ENCODE measurements at places on chromosomes 4 and X.

- no peak for DNase-seq
Measured at GRCh38 chrX:100512471-100512870, 72.3 kb upstream of the TNMD start.

DNA sequence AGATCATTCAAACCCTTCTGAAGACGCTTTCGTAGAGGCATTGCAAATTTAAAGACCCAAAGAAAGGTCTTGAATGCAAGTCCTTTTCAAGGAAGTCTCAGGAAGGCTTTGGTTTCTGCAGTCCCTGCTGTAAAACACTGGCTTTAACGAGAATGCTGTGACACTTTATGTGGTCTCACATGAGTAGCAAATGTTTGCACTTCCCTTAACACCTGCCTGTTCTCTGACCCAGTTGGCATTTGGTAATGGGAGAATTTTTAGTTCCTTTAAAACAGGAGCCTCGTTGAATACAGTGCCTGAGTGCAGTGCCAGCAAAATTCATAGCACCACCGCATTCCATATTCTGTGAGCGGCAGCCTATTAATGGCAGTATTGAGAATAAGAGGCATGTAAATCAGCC lies 330.5 kb upstream of the PRKX start:
- no peak for DNase-seq

- DNase-seq: no peak
Measured at GRCh38 chr4:120977435-120977997, 55.0 kb upstream of the PRDM5 start.

DNA sequence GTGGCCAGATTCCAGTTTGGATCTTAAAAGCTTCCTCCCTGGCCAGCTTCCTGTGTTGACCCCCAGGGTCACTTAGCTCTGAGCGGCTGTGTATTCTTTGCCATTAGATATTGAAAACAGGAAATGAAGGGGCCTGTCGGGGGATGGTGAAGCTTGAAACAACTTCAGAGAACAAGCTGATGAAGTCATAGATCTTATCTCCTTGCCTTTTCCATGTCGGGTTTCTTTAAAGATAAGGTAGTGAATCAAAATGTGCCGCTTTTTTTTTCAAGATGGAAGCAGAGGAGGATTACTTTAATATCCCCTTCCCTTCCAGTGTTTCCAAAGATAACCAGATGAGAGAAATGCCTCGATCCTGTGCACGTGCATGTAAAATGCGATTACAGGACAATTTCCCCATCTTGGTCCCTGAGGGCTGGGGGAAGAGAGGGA lies 508.5 kb downstream of the MID1IP1 start:
- DNase-seq: peak; percentile 22

DNA sequence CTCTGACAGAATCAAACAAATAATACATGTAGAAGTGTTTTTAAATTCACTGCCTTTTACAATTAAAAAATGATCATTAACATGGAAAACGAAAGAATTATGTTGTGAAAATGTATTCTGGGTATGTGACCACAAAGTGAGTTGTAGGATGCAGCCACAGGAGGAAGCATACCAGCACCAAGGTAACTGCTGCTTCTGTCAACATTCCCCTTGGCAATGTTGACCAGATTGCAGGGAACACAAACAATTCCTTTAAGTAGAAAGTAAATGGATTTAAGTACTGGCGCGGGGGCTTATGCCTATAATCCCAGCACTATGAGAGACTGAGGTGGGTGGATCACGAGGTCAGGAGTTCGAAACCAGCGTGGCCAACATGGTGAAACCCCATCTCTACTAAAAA lies 1877.9 kb upstream of the PCDH7 start:
- DNase-seq: no peak

GRCh38 chr4:24973404-24973746 lies 57.4 kb downstream of the LGI2 start:
- no peak for DNase-seq

DNA sequence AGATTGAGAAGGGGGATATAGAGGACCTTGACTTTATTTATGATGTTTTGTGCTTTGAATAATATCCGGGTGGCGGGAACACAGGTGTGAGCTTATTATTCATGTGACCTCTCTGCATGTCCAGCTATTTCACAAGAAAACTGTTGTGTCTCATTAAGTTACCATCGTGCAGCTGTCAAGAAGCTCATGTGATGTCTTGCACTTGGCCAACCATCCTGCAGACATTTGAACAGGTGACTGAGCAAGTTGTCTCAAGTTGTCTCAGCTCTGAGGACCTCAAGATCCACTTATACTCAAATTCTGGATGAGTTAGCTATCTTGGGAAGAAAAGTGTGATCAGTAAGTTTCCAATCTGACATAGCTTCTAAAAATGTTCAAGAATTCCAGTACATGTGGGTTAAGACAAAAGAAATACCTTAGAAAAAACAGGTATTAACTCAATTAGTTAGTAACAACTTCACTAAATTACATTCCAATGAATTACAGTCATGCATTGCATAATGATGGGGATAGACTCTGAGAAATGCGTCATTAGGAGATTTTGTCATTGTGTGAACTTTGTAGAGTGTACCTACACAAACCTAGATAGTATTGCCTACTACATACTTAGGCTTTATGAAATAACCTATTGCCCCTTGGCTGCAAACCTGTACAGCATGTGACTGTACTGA lies 462.2 kb downstream of the INPP4B start:
- DNase-seq: no peak

Data from T-cell (primary cell).